ENCODE measurements at places on chromosomes 5 and 9.

GRCh38 chr5:10420468-10420867 lies 21.2 kb upstream of the ROPN1L start:
- no peak for DNase-seq

GRCh38 chr5:43514471-43514815 lies 505 bp downstream of the C5orf34 start:
- no peak for DNase-seq

- DNase-seq = no peak
These were observed 27.9 kb upstream of the MUSK start for GRCh38 chr9:110640736-110641135.

DNA sequence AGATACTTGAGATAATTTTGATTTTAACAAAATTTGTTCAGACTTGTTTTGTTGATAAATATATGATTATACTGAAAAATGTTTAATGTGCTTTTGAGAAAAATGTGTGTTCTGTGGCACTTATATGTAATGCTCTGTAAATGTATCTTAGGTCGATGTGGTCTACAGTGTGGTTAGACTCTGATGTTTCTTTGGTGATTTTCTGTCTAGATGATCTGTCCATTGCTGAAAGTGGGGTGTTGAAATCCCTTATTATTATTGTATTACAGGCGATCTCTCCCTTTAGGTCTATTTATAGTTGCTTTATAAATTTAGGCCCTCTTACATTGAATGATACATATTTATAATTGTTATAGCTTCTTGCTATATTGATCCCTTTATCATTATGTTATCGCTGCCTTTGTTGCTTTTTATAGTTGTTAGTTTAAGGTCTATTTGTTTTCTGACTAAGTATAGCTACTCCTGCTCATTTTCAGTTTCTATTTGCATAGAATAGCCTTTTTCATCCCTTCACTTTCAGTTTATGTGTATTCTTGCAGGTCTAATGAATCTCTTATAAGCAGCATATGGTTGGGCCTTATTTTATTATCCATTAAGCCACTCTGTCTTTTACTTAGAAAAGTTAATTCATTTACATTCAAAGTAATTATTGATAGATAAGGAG lies 124.3 kb downstream of the MRPS30 start:
- no peak for DNase-seq

DNA sequence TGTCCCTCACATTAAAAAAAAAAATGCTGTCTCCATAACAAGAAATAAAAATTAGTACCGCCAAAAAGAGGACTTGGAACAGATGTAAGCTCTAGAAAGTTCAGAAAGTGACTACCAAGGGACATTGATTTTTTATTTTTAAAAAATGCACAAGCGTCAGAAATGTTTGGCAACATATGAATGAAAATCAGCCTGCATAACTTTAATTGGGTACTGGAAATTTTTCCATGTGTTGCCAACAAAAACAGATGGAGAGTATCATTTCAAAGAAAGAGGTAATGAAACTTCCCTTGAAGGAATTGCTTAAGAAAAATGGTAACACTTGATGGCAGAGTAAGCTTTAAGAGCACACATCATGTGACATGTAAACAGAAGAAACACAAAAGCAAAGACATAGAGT lies 47.2 kb downstream of the OR2K2 start:
- no peak for DNase-seq

GRCh38 chr5:122736086-122736845 lies 38.6 kb upstream of the SNX2 start:
- no peak for DNase-seq

Measured in osteocyte (in vitro differentiated cells).